Activated CD8-positive, alpha-beta memory T cell treated with anti-CD3 and anti-CD28 coated beads for 36 hours (primary cell): ENCODE measurements at places on chromosomes 7 and 10. TPM values are rescaled to one million over a fixed set of nuclear protein-coding genes. Genes with fewer than 3 reads are reported as not detected.

SUMF2 gene
- total RNA-seq = 145 TPM

NEBL gene
- 0.46 TPM for total RNA-seq

MOGAT3 gene
- not detected for total RNA-seq

USP6NL gene
- total RNA-seq = 2.7 TPM

RGS10 gene
- total RNA-seq = 152 TPM

CCL24 gene
- total RNA-seq = not detected

PON1 gene
- total RNA-seq = not detected

EN2 gene
- total RNA-seq = not detected

NEUROG3 gene
- total RNA-seq = not detected

POLR2J2 gene
- 8.6 TPM for total RNA-seq

EEPD1 gene
- 0.40 TPM for total RNA-seq

LRRC27 gene
- 2.4 TPM for total RNA-seq

HOXA10 gene
- not detected for total RNA-seq
